ENCODE measurements at places on chromosomes 1 and 21. TPM values are rescaled to one million over a fixed set of nuclear protein-coding genes. Genes with fewer than 3 reads are reported as not detected.

DNA sequence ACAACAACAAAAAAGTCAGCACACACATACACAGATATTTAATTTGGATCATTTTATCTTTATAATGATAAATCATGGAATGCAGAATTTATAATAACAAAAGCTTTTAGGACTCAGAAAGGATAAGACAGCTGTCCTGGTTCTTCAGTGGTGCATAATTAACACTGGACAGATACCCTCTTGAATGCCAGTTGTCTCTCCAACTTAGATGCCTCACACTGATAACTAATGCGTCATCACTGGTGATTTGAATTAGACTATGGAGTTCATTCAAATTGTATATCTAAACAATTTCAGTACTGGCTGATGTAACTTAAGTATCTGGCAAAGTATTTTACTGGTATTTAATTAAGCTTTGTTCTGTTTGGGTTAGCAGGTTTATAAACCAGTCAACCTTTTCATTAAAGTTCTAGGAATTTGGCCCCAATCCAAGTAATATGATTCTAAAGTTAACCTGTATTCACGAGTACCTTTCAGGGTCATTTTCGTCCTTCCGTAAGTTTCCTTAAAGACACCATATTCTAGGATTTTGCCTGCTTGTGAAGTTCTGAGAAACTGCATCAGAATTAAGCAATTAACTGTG lies 1199.5 kb upstream of the TMPRSS15 start:
- no peak for DNase-seq

AGMAT gene
- 3.7 TPM for polyA plus RNA-seq

GSTM3 gene
- polyA plus RNA-seq, result 40.6 TPM

DNA sequence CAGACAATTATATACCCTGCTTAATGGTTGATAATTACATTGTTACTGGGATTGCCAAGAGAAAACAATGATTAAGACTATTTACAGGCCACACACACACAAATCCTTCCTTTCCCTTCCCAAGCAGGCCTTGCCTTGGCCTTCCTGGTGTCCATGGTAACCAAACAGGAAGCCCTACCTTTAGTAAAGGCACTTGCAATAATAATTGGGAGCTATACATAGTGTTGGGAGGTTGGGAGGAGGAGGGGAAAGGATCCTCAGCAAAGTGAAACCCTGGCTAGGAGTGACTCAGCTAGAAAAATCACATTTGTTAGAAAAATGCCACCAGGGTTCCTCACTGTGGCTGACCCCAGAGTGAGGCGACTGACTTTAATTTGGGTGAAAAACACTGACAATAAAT lies 122.3 kb upstream of the ADAR start:
- DNase-seq, result no peak

- DNase-seq, result no peak
Measured at GRCh38 chr21:46182548-46183336, 1.5 kb downstream of the SPATC1L start.

DNA sequence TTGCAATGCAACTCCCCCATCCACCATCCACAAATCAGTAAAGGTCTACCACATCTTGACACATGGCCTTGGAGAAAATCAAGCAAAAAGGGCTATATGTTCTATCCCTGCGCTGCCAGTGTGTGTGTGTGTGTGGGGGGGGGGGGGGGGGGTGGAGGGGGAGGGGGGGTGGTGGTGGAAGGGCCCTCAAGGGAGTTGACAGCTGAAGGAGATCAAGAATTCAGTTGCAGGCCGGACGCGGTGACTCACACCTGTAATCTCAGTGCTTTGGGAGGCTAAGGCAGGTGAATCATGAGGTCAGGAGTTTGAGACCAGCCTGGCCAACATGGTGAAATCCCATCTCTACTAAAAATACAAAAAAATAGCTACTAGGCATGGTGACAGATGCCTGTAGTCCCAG lies 37.6 kb upstream of the CLIC4 start:
- DNase-seq, result no peak

- no peak for DNase-seq
Measured at GRCh38 chr1:21910558-21911204, 26.4 kb downstream of the HSPG2 start.

C8A gene
- polyA plus RNA-seq, result not detected

DNA sequence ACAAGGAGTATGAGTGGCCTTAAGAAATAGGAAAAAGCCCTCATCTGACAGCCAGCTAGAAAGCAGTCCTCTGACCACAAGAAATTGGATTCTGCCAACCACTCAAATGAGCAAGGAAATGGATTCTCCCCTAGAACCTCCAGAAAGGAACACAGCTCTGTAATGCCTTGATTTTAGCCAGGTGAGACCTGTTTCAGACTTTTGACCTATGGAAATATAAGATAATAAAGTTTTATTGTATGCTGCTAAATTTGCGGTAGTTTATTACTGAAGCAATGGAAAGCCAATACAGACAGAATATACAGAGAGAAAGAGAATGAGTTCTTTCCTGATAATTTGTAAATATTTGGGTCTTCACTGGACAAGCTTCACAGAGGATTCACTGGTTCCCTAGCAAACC lies 28.8 kb upstream of the SELE start:
- no peak for DNase-seq

CLEC20A gene
- not detected for polyA plus RNA-seq

DNA sequence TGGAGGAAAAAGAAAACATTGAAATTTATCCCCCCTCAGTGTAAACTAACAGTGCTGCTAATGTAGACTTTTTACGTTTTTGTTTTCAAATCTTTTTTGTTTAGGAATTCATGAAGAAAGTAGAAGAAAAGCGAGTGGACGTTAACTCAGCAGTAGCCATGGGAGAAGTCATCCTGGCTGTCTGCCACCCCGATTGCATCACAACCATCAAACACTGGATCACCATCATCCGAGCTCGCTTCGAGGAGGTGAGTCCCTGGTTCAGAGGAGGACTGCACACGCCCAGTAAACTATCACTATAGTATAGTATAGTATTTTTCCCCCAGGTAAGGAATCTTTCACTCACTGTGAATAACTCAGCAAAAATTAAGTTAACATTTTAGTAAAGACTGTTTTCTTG lies 37.8 kb upstream of the BMP8A start:
- DNase-seq, result no peak

- no peak for DNase-seq
Measured at GRCh38 chr1:22038036-22038435, 14.5 kb upstream of the CDC42 start.

A3GALT2 gene
- not detected for polyA plus RNA-seq

- DNase-seq, result no peak
Measured at GRCh38 chr1:28074892-28075511, 13.4 kb downstream of the EYA3 start.

GRCh38 chr1:206469933-206470691 lies at the start of gene IKBKE:
Gene IKBKE, plus strand, starts transcription at chr1:206470476. Its CDS starts 2,752 bp downstream, at chr1:206473228.
- no peak for DNase-seq

TRIM46 gene
- 0.46 TPM for polyA plus RNA-seq

DNA sequence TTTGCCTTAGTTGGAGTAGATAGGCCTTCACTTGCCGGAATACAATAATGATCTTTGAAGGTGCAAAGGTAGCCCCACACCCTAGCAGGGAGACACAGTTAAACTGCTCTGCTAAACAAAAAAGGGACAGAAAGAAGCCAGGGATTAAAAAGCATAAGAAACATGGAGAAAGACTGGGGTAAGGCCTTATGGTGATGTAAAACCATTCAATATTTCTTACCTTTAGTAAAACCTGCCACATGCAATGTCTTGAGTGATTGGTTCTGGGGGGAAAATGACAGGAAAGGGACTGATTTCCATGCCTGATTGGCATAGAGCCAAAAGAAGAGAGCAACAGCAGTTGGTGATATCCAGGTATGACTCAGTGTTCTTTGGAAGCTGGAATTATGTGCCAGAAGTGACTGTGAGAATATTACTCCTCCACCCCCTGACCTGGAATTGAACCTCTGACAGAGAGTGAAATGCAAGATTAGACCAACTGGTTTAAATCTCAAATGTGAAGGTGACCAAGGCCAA lies 8.1 kb downstream of the DNASE2B start:
- DNase-seq, result no peak

DNA sequence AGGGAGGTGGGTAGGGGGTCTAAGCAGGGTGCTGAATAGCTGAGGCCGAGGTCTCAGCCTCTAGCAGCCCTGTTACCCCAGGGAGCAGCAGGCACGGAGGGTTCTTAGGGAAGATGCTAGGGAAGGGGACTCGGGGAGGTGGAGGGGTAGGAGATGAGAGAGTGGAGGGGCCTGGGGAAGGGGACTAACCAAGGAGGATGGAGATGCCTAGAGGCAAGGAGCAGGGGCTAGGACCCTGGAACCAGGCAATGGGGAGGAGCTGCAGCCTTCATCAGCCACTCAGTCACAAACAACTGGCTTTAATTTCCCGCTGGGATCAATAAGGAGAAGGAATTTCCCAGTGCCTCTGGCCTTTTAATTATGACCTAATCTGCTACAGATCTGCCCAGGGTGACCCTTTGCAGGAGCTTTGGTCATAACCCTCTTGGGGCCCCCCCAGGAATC lies 2.9 kb upstream of the CRABP2 start:
- no peak for DNase-seq

DNA sequence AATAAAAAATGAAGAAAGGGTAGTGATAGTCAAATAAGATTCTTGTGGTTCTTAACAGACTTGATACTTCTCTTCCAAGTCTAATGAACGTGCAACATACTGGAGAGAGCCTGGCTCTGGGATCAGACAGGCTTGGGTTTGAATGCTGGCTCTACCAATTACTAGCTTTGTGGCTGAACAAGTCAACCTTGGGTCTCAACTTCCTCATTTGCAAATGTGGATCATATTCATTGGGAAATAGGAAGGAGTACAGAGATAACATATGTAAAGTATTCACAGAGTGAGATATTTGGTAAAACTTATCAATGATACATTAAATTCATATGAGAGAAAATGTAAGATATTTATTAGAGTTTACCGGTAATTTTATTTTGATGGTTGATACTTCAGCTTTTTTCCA lies 2.0 kb downstream of the EDEM3 start:
- DNase-seq, result no peak
